GM12892 (cell line): ENCODE measurements at places on chromosomes 3 and 15.

GRCh38 chr3:184677344-184678316 is 34.2 kb downstream of the MAGEF1 start:
- no peak for DNase-seq

- no peak for DNase-seq
Observed at GRCh38 chr3:18258492-18258891, 166.6 kb downstream of the SATB1 start.

- no peak for DNase-seq
Observed at GRCh38 chr3:12507591-12508281, 23.5 kb downstream of the TSEN2 start.

- no peak for DNase-seq
Observed at GRCh38 chr3:69288161-69288895, 97.6 kb downstream of the FRMD4B start.

GRCh38 chr3:72338942-72339669 is 509.1 kb downstream of the SHQ1 start:
- no peak for DNase-seq

DNA sequence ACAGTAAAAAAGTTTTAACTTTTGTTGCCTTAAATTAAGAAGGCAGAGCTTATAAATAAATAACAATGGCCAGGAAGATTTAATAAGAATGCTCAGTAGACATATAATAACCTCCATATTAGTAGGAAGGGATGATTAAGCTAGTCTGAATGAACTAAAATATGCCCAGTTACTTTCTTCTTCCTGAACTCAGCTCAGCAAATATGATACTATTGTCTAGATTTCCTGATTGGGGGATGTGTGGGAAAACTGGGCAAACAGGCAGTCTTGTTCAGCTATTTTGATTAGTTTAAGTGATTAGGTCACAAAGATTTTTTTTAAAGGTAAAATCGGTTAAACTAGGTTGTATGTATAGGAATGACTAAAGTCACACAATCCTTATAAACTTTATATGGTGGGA is 167.2 kb upstream of the SLC2A2 start:
- DNase-seq = no peak

GRCh38 chr3:57544181-57545125 is at the start of gene DNAH12:
DNAH12 (minus strand) TSS chr3:57544344; CDS start chr3:57542870, 1,474 bp downstream.
- no peak for DNase-seq

GRCh38 chr3:152328841-152329240 is 60.1 kb downstream of the MBNL1 start:
- no peak for DNase-seq

DNA sequence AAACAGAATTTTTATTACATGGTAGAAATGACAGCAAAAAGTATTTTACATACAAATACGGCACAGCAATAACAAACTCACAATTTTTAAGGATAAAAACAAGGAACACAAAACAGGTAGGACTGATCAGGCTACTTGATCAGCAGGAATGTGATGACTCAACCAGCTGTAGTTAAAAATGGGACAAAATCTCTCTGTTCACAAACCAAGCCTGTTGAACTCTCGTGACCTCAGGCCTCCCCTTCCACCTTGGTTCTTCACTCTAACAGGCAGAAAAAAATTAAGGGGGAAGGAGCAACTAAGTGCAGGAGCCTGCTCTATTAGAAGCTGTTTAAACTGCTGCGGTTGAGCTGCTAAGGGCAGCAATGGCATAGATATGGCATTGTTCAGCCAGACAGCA is 18.7 kb downstream of the FBXL22 start:
- no peak for DNase-seq

DNA sequence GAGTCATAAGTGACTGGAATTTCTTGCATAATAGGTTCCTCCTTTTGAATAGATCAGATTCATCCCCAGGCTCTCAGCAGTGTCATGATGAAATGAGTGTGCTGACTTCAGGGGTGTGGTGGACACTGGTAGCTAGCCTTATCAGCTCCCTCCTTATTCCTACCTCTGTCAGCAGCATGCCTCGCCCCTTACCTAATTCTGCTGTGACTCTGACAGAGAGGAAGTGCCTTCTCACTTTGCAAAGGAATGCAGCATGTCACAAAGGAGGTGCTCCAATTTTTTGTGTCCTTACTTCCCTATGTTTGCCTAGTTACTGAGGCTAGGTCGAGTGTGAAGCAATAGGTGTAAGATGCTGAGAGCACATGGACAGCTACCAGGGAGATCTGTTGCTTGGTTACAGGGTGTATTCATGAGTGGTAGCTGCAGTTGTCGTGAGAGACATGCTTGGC is 90.6 kb downstream of the TNFAIP8L3 start:
- DNase-seq = no peak

- DNase-seq = no peak
Observed at GRCh38 chr3:28008235-28008634, 233.2 kb upstream of the CMC1 start.

DNA sequence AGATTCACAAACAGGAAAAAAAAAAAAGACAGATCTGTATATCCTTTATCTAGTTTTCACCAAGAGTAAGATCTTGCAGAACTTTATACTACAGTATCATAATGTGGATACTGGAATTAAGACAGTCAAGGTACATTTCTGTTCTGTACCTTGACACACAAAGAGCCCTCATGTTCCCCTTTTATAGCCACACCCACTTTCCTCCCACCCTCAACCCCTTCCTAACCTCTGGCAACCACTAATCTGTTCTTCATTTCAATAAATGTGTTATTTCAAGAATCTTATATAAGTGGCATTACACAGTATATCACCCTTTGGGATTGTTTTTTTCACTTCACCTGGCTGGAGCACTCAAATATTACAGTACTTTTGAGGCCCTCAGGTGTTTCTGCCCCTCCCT is 3.6 kb upstream of the RAB6B start:
- no peak for DNase-seq

DNA sequence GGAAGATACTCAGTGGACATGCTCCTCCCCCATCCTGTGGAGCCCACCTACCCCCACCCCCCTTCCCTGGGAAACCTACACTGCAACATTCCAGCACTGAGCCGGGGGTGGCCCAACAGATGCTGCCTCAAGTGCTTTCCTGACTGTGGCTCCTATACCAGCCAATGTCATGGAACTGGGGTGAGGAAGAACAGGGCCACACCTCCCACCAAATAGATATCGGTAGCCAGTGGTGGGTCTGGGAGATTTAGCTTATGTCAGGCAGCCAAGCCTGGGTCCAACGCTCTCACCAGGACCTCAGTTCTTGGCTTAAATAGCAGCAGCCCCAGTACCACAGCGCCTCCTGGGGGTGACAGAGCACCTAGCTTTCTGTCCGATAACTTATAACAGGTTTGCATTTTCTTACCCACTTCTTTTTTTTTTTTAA is 30.3 kb downstream of the CDC25A start:
- no peak for DNase-seq

GRCh38 chr15:88513195-88513594 is 33.3 kb downstream of the DET1 start:
- no peak for DNase-seq

DNA sequence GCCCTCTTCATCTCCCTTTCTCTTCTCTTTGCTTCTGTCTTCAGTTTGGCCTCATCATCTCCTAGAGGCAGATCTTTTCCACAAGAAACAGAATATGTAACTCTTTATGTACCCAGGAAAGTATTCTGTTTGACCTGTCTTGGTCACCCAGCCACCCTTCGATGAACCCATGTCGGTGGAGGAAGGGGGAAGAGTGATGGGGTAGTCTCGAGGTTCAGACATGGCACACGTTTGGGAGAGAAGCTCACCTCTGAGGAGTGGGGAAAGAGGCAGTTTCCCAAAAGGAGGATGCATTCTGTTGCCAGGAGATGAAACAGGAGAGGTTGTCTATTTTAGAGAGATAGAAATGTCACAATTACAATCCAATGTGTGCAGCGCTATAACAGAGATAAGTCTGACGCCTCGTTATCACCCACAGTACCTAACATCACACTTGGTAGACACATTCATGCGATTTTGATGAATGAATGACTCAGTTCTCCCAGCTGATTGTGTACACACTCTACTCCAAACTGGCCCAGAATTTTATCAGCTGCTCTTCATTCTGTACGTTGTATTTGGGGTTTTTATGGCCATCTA is 722 bp upstream of the CCDC50 start:
- DNase-seq = no peak
